ENCODE measurements at places on chromosomes 5 and 9. TPM values are rescaled to one million over a fixed set of nuclear protein-coding genes. Genes with fewer than 3 reads are reported as not detected.

ADAMTS6 gene
- total RNA-seq: 0.63 TPM

GPR150 gene
- total RNA-seq: 1.5 TPM

WDR55 gene
- 47.6 TPM for total RNA-seq

POLR1E gene
- total RNA-seq: 39.1 TPM

PCDHA1 gene
- total RNA-seq: not detected

DNA sequence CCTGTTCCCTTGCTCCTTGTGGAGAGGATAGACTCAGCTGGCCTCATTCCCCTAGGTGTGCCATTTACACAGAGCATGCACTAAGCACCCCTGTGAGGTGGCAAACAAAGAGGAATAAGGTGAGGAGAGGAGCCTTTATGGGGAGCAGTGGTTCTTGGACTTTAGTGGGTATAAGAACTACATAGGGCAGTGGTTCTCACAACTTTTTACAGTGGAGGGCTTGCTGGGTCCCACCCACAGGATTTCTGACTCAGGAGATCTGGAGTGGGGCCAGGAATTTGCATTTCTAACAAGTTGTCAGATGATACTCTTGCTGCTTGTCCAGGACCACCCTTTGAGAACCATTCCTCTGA lies 42.0 kb downstream of the CSF1R start:
- DNase-seq: no peak

DNA sequence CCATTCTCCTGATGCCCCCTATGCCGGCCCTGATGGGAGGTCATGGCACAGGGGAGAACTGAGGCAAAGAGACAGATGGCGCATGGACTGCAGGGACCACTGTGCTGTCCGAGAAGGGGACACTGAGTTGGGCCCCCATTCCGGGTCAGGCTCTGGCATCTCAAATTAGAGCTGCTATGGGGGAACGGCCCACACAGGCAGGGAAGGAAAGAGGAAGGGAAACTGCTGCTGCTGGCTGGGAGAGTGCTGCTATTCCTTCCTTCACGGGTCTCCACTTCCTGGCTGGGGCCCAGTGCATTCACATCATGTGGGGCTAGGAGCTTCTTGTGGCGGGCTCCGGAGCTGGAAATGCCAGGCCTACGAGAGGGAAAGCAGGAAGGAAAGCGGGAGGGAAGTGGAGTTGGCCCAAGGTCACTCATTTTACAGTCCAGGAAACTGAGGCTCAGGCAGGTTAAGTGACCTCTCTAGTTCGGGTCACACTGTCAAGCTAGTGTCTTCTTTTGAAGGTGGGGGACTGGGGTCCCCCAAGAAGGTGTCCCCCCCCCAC lies 1.3 kb upstream of the CARD19 start:
- no peak for DNase-seq

Measured in naive thymus-derived CD4-positive, alpha-beta T cell (primary cell).